Right ventricle myocardium superior (tissue), 1 donor: ENCODE measurements at places on chromosomes 2 and 18. TPM values are rescaled to one million over a fixed set of nuclear protein-coding genes. Genes with fewer than 3 reads are reported as not detected.

Gene RAB27B
- 0.30 TPM for total RNA-seq

Gene PCARE
- 0.67 TPM for total RNA-seq

Gene EIF2B4
- total RNA-seq = 37.4 TPM

Gene OLA1
- 71.3 TPM for total RNA-seq

Gene TUBA4B
- not detected for total RNA-seq

Gene GAL3ST2
- not detected for total RNA-seq

Gene CD207
- not detected for total RNA-seq

Gene CHRNA1
- total RNA-seq = not detected

Gene IL1RN
- total RNA-seq = 0.51 TPM

Gene ANKRD62
- not detected for total RNA-seq

Gene RGPD3
- total RNA-seq = 0.08 TPM

Gene TMEM17
- 1.7 TPM for total RNA-seq

Gene DOK1
- total RNA-seq = 3.8 TPM
